ENCODE measurements at places on chromosomes 11 and 22.

DNA sequence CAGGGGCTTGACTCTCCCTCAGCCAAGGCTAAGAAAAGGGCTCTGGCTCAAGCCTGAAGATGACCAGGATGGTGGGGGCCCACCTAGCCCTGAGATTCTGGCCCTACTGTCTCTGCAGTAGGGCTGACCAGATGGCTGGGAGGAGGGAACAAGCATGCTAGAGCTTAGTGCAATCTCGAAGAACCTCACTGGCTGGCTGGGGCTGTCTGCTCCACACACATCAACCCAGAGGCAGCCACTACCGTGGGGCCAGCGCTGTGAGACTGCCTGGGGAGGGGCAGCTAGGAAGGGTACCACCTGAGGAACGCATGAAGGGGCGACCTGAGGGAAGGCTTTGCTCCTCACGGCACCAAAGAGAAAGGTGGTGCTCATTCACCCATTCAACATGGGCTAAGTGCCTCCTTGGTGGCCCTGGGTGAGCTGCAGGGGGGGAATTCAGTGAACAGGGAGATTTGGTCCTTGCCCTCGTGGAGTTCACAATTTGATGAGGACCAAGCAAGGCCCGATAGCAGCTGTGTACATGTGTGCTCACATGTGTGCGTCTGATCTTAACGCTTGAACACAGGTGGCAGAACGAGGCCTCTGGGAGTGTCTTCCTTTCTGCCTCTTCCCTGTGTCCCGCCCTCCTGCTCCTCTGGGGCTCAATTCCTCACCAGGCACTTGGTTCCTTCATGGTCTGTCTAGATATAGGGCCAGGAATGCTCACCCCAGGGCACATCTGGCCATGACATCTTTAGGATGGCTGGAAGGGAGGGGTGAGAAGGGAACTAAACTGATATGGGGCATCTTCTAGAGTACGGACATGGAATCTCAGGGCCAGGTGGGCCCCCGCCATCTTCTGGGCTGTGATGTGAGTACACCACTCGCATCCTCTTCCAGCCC lies 102.3 kb upstream of the PITPNB start:
- DNase-seq: no peak

GRCh38 chr11:35678975-35679374 lies 16.4 kb downstream of the TRIM44 start:
- DNase-seq: no peak

GRCh38 chr11:78654866-78655265 lies 80.2 kb upstream of the NARS2 start:
- no peak for DNase-seq

GRCh38 chr11:57131080-57131790 lies 50.5 kb upstream of the LRRC55 start:
- DNase-seq: peak; percentile 79

DNA sequence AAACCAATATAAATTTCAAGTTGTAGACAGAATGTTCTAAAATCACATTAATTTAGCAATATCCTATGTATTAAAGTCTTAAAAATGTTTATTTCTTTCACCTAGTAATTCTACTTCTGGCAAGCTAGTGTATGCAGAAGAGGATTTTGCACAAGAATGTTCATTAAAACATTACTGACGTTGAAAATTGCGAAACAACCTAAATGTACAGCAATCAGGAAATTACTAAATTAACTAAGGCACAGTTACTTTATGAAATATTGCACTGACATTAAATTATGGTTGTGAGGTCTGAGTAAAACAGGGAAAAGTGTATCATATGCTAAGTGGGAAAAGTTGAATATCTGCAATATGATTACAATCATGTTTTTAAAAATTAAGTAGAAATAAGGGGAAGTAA lies 4.1 kb downstream of the SLC36A4 start:
- DNase-seq: no peak

- no peak for DNase-seq
These were observed 43.7 kb downstream of the WNT11 start for GRCh38 chr11:76162336-76163288.

DNA sequence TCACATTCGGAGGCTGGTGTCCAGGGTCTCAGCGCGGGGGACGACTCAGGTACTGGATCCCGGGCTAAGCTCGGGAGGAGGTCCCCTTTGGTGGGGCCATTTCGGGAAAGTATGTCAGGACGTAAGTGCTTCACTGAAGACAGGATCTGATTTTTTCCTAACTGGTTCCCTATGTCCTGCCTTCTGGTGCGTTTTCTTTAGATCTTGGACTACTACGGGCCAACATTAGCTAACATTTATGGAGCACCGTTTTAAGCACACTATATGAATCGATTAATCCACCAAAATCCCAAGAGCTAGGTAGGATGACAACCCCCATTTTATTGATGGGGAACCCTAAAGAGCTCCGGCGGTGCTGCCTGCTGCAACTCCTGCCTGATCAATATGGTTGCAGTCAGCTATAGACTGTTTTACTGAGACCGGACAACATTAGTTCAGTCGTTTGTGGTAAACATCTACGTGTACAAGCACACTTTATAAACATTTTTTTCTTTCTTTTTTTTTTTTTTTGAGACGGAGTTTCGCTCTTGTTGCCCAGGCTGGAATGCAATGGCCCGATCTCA lies 17.0 kb upstream of the WDR74 start:
- no peak for DNase-seq

DNA sequence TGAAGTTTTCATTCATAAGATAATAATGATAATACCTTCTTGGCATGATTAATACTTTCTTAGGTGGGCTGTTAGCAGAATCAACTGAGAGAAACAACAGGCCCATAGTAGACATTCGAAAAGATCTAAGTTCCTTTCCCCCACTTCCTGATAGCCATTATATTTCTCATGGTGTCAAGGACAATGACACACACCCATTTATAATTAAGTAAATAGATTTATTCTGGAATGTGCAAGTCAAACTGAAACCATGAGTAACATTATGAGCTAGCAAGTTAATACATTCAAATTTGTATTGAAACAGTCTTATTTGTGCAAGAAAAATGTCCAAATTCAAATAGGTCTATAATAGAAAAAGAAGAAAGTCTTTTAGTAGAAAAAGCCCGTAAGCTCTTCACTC lies 301.1 kb downstream of the GUCY1A2 start:
- DNase-seq: no peak

- no peak for DNase-seq
These were observed 196.9 kb downstream of the SNX19 start for GRCh38 chr11:130719220-130719915.

DNA sequence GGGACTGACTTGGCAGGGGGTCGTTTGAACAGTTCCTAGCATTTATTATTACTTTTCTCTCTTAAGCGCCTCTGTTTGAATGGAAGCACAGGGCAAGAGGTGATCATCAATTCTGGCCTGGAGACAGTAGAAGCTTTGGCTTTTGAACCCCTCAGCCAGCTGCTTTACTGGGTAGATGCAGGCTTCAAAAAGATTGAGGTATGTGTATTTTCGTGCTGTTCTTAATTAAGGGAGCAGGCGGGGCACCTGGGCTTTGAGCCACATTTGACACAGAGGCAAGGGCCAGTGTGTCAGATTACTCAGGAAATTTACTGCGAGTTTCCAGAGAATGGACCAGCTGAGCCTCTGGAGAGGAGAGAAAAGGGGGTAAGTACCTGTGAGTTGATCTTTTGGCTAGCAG lies 102.4 kb upstream of the SORL1-AS1 start:
- no peak for DNase-seq

- DNase-seq: peak; percentile 66
These were observed 28.9 kb downstream of the SLC22A12 start for GRCh38 chr11:64619811-64620380.

- DNase-seq: no peak
These were observed 414.1 kb upstream of the DDI1 start for GRCh38 chr11:103622296-103622695.

DNA sequence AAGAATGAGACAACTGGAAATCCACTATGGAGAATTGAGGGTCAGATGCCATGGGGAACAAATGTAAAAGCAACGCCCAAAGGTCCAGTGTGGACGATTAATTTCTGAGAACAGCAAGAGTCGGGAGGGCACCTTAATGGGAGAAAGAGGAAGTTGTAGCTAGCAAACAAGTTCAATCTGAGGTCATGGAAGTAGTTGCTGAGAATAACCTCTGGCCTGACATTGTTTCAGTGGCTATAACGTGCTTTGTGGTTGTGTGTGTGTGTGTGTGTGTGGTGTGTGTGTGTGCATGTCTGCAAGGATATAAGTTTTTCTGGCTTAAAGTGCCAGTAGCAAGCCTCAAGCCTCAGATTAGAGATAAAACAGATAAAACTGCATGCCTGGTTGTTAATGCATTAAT lies 1630.1 kb upstream of the TENM4 start:
- DNase-seq: no peak

GRCh38 chr11:126165311-126165720 lies 46.1 kb downstream of the RPUSD4 start:
- no peak for DNase-seq

DNA sequence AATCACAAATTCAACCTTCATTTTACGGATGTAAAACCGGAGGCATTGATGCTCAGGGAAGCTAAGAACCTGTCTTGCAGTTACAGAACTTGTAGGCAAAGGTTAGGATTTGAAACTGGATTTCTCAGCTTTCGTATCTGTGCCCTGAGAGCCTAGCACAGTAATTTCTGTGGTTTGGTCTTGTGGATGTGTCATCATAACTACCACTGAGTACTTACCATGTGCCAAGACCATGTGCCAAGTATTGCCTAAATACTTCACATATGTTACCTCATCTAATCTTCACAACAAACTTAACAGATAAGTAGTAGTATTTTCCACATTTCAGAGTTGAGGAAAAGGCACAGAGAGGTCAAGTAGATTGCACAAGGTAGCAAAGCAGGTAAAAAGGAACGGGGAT lies 140.7 kb downstream of the NXPE2 start:
- DNase-seq: no peak

DNA sequence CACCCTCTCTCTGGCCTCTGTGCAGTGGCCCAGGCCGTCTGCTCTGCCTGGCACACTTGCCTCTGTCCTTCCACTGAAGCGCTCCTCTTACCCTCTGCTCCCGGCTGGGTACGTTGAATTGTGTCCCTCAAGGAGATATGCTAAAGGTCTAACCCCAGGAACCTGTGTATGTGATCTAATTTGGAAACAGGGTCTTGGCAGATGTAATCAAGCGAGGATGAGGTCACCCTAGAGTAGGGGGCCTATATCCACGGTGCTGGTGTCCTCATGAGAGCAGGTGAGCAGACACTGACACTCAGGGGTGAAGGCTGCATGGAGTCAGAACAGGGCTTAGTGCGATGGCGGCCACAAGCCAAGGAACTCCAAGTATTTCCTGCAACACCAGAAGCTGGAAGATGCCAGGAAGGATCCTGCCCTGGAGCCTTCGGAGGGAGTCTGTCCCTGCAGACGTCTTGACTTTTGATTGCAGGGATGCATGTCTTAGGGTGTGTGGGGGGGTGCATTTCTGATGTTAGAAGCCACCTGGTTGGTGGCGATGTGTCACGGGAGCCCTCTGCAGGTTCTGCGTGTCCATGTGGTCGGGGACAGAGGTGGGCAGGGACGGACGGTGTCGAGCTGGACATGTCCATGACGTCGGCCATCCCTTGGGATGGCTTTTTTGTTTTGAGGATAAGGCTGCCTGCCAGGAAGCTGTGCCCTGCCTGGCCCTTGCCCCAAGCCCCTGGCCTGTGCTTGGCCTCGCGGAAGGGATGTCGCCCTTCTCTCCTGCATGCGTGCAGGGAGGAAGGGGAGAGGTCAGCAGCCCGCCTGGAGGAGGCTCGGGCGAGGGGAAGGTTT lies 68.6 kb downstream of the LRP5 start:
- no peak for DNase-seq

DNA sequence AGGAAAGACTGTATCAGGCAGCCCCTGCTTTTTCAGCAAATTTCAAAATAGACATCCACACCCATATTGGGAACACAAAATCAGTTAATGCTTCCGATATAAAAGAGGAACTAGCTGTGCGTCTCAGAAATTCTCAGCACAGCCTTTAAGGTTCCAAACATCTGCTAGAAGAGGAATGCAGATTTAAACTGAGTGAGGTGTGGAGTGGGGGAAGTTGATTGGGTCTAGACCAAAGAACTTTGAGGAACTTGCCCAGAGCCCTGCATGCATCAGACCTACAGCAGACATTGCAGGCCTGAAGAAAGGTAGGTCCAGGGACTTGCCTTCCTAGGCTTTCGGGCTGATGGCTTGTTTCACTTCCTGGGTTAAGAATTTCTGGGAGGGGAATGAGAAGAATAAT lies at the start of gene MS4A4A:
Gene MS4A4A, plus strand, starts transcription at position 255 of the 400 bp plus-strand sequence. Its CDS starts 10 bp downstream, at position 265.
- no peak for DNase-seq

All from WTC11 (cell line).